ENCODE measurements at places on chromosomes 4 and X. TPM values are rescaled to one million over a fixed set of nuclear protein-coding genes. Genes with fewer than 3 reads are reported as not detected.
A peak's percentile ranks its signal among the peaks of the same experiment; 100 is the strongest.

The TBC1D25 gene
- 20.4 TPM for total RNA-seq

The SULT1B1 gene
- total RNA-seq: 3.3 TPM

The PDLIM5 gene
- total RNA-seq: 21.4 TPM

The STATH gene
- not detected for total RNA-seq

The FBXW7 gene
- total RNA-seq: 37.6 TPM

The AFF2 gene
- 1.4 TPM for total RNA-seq

The SH3BGRL gene
- 51.3 TPM for total RNA-seq

The CT45A2 gene
- not detected for total RNA-seq

- DNase-seq: no peak
These were observed 39.6 kb downstream of the SMAD1 start for GRCh38 chr4:145521282-145521681.

DNA sequence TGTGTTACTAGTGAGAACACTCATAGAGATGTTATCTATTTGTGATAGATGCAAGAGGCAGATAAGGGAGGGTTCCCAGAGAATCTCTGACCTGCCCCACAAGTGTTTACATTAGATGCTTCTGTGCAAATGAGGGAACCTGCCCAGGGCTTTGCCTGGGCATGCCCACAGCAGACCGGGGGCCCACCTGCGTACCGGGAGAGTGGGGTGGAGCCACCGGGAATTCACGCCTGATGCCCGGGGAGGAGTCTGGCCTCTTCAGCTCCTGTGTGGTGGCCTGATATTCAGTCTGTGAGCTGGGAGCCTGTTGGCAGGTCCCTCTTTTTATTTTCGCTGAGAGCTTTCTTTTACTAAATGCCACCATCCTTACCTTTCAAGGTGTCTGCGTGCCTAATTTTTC is 155.7 kb downstream of the SNCA start:
- DNase-seq: no peak

GRCh38 chr4:139645458-139645857 is 20.2 kb upstream of the MGST2 start:
- DNase-seq: no peak

GRCh38 chr4:101050837-101051205 is 296.5 kb downstream of the PPP3CA start:
- DNase-seq: no peak

DNA sequence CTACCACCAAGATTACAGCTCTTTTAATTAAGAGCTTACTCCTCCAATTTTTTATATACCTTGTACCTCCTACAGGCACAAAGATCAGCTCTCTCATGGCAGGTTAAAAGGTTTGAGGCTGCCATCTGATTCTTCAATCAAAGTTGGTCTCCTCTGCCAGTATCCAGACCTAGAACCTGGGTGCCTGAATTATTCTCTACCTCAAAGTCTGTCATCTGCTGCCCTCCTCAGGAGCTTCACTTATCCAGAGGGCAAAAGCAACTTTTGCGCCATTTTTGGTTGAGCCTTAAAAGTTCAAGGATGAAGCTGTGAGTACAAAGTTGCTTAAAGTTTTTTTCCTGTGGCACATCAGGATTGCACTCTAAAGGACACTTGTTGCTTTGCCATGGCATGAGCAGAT is 343.7 kb upstream of the PPP1R2C start:
- no peak for DNase-seq

GRCh38 chr4:187996502-187997177 is 1.1 kb downstream of the ZFP42 start:
- no peak for DNase-seq

DNA sequence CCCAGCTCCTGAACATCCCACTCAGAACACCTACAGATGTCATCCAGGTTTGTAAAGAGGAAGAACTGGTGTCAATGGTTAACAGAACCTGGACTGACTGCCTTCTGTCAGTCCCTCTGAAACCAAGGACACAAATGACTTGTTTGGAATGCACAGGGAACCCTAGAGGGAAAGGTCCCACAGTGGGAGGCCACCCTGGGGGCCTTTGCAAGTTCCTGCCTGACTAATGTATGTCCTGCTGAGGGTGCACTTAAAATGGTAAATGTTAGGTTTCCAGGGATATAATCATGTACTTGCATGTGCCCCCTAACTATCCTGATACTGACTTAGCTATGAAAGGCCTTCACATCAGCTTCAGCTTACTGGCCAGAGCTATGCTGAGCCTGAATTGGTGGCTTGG is 15.0 kb upstream of the XAGE2 start:
- DNase-seq: no peak

- no peak for DNase-seq
These were observed 36.8 kb downstream of the ANK2 start for GRCh38 chr4:113086172-113086695.

- no peak for DNase-seq
These were observed 417.7 kb upstream of the GALNT7 start for GRCh38 chr4:172750910-172751309.

- no peak for DNase-seq
These were observed 8.9 kb downstream of the MSANTD1 start for GRCh38 chr4:3257556-3258482.

DNA sequence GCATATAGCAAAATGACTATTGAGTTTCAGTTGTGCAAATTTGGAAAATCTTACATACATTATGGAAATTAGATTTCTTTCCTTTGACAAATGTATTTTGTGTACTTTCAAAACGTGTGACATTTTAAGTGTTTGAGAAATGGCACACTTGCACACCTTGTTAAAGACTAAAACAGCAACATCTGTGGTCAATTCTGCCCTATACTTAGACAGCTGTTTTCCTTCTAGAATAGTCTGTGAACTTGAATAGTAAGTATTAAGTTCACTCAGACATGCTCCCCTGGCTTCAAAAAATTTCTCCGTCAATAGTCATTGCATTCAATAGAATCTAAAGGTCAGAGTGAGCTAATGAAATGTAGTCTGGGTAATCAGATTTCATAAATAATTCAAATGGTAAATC is 21.7 kb upstream of the TBC1D9 start:
- no peak for DNase-seq

GRCh38 chrX:20463296-20464075 is 196.8 kb upstream of the RPS6KA3 start:
- DNase-seq: no peak

DNA sequence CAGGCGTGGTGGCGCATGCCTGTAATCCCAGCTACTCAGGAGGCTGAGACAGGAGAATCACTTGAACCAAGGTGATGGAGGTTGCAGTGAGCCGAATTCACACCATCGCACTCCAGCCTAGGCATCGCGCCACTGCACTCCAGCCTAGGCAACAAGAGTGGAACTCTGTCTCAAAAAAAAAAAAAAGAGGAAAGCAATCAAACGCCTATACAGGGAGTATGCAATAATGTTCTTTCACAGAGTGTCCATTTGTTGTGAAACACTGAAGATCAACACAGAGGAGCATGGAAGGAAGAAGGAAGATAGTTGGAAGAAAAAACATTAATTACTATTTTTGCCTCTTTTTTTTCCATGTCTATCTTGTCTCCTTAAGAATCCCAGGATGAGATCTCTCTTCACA is 113.4 kb downstream of the FBXO8 start:
- no peak for DNase-seq

- no peak for DNase-seq
These were observed 43.9 kb upstream of the SLC25A4 start for GRCh38 chr4:185099024-185099682.

DNA sequence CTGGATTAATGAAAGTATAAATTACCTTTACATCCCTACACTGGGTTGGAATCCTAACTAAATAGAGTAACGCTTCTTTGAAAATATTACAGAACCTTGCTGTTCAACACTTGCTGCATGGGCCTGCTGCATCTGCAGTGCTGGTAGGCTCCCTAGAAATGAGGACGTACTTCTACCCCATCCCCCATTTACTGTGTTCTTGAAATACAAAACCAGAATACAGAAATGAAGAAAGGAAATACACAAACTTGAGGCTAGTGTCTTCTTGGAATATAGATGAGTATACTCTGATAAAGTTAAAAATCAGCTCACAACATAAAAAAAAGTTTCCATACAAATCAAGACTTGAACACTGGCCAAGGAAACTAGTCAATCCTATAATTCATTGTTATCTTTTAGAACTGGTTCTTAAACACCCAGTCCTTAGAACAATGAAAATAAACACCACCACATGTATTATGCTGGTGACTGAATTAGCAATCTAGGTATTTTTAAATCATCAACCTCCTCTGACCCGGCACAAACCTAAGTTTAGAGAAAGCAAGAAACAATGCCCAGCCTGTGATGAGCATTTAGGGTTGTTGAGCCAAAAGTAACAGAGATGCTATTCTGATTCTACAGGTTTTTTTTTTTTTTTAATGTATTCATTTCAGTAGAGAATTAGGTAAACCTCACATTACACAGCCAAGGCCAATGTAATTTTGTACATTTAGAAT is 49.7 kb downstream of the ATP8A1 start:
- no peak for DNase-seq

- DNase-seq: no peak
These were observed 8.8 kb downstream of the TAPT1 start for GRCh38 chr4:16217300-16218051.

DNA sequence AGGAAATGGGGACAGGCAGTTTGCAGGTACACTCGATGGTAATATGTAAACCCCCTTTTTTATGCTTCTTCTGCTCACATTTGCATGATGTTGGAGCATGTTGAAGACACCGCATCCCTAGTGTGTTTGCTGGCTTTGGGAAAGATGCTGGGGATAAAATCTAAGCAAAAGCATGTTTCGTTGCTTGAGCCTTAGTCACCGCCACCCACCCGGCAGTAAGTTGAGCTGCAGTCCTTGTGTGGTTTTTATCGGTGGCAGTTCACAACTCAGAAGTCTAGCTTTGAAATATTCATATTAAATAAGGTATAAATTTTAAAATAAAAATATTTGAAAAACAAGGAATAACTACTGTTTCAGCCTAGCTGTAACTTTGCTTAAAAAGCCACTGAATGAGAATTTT is 21.7 kb upstream of the MND1 start:
- no peak for DNase-seq

- peak; percentile 50 for DNase-seq
These were observed 4.8 kb upstream of the DAPP1 start for GRCh38 chr4:99811850-99812249.

DNA sequence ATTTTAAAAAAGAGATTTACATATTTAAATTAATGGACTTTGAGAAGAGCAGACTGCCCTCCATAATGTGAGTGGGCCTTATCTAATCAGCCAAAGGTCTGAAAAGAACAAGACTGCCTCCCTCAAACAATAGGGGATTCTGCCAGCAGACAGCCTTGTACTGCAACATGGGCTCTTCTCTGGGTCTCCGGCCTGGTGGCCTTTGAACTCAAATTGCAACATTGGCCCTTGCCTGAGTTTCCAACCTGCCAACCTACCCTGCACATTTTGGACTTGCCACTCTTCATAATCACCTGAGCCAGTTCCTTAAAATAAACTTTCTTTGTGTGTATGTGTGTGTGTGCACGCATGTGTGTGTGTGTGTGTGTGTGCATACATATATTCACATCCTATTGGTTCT is 90.8 kb upstream of the OTUD4 start:
- DNase-seq: no peak
